GF-D8 (cell line): ENCODE measurements at places on chromosomes 4 and X.
A peak's percentile ranks its signal among the peaks of the same experiment; 100 is the strongest.

GRCh38 chrX:21955403-21956189 lies 15.1 kb downstream of the SMS start:
- DNase-seq = peak; percentile 41

- DNase-seq = no peak
Measured at GRCh38 chr4:8171984-8172924, 13.6 kb upstream of the ABLIM2 start.

- DNase-seq = no peak
Measured at GRCh38 chrX:129825746-129826505, 17.8 kb downstream of the ZDHHC9 start.

DNA sequence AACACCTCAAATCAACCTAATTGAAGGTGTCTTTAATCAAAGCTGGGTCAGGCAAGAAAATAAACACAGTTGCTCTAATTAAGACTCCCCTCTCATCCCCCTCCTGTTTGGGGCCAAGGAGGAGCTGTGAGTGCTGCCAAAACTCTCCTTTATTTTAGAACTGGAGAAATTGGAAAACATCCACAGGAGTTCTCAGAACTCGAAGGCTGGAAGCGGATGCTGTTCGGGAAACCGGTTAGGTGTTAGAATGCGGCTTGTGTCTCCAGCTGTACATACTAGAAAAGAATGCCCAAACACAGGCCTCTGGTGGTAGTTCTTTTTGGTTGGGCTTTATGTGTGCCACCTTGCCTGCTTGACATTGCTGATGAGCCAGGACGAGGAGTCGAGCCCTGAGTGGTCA lies 118.2 kb downstream of the GPR143 start:
- no peak for DNase-seq

DNA sequence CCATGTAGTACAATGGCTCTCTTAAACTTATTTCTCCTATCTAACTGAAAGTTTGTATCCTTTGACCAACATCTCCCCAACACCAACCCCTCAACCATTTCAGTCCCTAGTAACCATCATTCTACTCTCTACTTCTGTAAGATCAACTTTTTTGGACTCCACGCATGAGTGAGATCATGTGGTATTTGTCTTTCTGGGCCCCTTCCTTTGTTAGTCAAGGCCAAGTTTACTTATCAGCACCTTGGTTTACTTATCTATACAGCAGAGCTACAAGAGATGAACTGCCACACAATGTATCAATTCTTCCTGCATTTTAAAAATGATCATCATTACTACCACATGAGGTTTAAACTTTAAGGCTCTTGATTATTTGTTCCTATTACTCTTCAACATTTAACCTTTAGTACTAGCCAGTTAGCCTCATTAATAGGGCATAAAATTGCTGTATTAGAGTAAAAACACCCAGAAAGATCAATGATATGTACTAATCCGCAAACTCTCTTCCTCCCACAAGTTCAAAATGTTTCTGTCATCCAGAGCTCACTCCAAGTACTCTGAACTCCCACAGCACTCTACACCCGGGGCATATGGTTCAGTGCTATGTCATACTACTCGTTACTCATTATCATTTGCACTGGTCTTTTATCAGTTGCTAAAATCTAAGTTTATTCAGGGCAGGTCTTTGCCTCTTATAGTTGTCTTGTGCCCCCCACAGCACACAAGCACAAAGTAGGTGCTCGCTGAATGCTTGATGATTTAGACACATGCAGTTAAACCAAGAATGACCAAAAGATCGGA lies 145.7 kb upstream of the ADAMTS3 start:
- DNase-seq = no peak

DNA sequence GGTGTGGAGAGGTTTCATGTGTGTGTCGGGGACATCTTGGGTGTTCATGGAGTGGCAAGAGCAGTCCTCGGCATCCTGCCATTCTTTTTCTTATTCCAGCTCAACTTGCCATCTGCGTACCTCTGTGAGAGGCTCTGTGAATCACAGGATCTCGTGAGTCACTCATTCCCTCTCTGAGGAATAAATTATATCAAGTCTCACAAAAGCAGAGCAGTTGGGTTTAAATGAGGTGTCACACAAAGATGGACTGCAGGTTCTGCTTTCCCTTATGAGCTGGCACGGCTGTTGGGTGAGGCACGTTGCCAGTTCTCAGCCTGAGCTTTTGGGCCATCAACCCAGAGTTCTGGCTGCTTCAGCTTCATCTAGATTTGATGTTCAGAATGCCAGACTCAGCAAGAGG lies 6.8 kb upstream of the OCIAD2 start:
- DNase-seq = no peak

GRCh38 chr4:75714011-75714410 lies 10.4 kb upstream of the USO1 start:
- no peak for DNase-seq

GRCh38 chrX:121036137-121036536 lies 11.3 kb upstream of the GLUD2 start:
- DNase-seq = no peak

- peak; percentile 73 for DNase-seq
Measured at GRCh38 chr4:165222651-165222994, 15.3 kb downstream of the KLHL2 start.

GRCh38 chrX:152725409-152725808 lies 8.1 kb downstream of the CSAG1 start:
- no peak for DNase-seq

- no peak for DNase-seq
Measured at GRCh38 chrX:136650811-136651210, 2.9 kb downstream of the CD40LG start.

GRCh38 chr4:16530688-16531635 lies 304.7 kb upstream of the TAPT1 start:
- DNase-seq = no peak

GRCh38 chr4:98491899-98492559 lies 166.4 kb downstream of the TSPAN5 start:
- DNase-seq = no peak

GRCh38 chrX:72001906-72002305 lies 91.3 kb downstream of the NHSL2 start:
- DNase-seq = no peak

DNA sequence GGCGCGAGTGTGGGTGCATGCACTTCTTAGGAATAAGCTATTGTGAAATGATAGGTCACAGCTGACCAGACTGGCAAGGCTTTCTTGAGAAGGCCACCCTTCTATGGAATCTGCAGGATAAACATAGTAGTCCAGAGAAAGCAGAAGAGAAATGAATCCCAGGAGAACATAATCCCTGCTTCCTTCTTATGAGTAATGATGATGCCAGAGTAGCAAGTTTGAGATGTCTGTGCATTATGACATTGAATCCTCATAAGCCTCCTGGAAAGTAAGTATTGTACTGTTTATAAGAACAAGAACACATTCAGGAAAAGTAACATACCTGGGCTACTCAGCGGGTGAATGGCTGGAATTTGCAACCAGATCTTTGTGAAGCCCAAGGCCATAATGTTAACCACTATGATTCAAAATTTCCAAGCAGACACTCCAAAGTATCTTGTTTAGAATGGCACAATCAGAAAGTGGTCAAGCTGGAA lies 272.1 kb upstream of the HS3ST1 start:
- DNase-seq = no peak

GRCh38 chr4:184267673-184268583 lies 50.3 kb upstream of the ENPP6 start:
- DNase-seq = no peak

DNA sequence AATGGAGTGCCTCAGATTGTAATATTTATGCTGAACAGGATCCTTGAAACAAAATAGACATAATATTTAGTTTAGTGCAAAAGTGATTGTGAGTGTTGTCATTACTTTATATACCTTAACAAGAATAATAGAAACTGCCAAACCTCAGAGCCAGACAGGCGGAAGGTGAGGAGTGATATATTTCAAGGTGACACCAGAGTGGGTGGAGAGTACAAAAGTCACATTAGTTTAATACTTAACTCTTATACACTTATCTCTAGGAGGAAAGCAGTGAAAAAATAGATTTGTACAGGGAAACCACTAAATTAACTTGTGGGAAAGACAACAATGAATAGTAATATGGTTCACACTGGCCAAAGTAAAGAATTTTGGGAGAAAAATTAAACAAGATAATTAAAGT lies 342.8 kb upstream of the NDST4 start:
- DNase-seq = no peak

GRCh38 chr4:152738827-152739226 lies 40.7 kb downstream of the TIGD4 start:
- no peak for DNase-seq

- DNase-seq = no peak
Measured at GRCh38 chr4:114653675-114654074, 55.1 kb downstream of the UGT8 start.

DNA sequence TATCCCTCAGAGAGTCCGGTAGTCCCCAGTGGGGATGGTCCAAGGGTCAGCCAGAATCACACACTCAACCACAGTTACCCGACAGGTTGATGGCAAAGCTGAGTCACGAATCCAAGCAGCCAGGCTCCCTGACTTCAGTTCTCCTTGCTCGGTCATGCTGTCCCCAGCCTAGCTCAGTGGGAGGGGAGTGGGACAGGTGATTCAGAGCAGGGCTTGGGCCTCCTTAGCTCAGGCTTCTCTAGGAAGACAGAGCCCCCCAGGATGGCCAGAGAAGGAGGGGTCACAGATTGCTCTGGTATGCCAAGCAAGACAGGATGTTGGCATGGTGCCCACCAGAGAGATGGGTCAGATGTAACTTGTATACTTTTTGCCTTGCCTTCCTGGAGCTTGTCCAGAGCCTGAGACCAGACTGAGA lies 66.5 kb downstream of the EFNB1 start:
- no peak for DNase-seq

DNA sequence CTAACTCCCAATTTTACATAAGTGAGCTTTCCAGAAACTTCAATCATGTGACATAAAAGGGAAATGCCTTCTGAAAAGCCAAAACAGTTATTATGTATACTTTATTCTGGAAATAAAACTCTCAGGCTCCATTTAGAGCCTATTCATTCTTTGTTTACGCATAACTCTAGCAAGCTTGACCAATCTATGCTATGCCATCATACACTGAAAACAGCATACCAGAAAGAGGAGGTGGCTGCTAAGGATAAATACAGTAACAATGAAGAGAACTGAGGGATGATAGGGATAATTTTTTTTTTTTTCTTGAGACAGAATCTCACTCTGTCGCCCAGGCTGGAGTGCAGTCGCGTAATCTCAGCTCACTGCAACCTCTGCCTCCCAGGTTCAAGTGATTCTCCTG lies 24.4 kb downstream of the CDKL2 start:
- no peak for DNase-seq

DNA sequence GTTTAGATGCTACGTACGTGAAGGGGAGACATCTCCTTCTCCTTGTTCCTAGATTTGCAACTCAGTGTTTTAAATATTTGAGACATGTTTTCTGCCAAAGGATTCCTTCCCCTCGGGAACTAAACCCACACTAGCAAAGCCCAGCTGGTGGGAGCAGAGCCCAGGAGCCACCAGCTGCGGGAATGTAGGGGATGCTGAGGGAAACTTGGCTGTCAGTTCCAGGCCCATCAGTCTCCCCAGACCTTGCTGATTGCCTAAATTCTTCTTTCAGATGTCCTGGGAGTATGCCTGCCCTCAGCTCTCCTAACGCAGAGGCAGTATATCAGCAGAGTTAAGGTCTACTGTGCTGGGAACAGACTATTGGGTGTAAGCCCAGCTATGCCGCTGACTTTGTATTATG lies 630.0 kb upstream of the TENM3 start:
- DNase-seq = no peak

- no peak for DNase-seq
Measured at GRCh38 chr4:185229021-185229818, 19.8 kb downstream of the SNX25 start.

- no peak for DNase-seq
Measured at GRCh38 chr4:147160908-147161513, 215.3 kb upstream of the TTC29 start.

- DNase-seq = no peak
Measured at GRCh38 chr4:85701861-85702321, 226.9 kb downstream of the ARHGAP24 start.

DNA sequence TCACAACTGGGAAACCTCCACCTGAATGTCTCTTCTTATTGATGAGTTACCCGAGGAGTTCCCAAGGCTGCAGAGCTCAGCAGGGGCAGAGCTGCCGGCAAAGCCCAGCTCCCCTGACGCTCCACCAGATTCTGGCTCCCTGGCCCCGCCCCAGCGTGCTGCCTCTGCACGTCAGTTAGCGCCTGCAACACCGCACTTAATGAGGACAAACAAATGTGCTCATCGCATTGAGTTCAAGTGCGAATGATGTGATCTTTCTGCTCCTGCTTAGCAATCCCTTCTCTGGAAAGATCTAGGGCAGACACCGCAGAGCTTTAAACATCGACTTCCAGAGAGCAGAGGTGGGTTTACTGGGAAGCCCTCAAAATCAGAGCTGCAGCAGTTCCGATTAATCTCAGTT lies 55.5 kb upstream of the FBXW7 start:
- DNase-seq = no peak

GRCh38 chrX:127276326-127276725 lies 456.8 kb downstream of the PRR32 start:
- DNase-seq = no peak

- DNase-seq = no peak
Measured at GRCh38 chr4:79184476-79184875, 141.4 kb downstream of the NAA11 start.

- DNase-seq = peak; percentile 19
Measured at GRCh38 chrX:129769467-129770154, 10.1 kb upstream of the SASH3 start.

DNA sequence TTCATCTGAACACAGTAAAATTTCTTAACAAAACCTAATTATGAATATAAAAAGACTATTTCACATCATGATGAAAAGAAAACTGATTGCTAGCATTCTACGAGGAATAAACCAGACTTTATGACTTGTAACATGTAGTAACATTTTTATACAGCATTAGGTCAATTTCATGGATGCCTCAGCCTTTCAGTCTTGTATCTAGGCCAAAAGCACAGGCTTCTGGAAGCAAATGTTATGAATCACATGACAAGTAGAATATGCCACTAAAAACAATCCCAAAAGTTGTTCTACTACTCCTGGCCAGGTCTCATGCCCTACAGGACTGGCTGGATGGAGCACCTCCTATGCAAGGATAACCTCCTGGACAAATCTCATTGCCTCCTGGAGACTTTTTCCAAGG lies 101.2 kb downstream of the ARHGAP6 start:
- no peak for DNase-seq

DNA sequence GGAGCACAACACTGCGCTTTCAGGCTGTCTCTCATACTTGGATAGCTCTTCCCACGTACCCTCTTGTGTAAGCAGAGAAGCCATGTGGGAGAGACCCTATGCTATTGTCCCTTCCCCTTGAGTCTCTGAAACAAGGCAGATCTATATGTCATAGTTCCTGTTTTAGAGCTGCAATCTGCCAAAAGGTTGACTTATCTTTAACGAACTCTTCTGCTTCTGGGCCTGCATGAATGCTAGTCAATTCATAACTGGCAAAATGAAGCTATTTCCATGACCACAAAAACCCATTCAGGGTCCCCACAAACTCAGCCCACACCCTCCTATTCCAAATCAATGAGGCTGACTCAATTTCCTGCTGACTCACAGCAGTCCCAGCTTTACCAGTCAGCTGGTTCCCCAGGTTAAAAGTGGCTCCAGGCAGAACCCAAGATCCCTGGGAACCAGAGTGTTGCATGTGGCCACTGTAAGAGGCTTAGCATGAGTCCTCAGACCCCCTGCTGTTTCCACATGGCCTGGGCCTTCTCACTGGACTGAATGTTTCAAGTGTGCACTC lies 25.3 kb upstream of the SOD3 start:
- DNase-seq = no peak

GRCh38 chrX:29530501-29530900 lies 684.9 kb upstream of the MAGEB2 start:
- no peak for DNase-seq
